Stimulated activated CD8-positive, alpha-beta memory T cell treated with anti-CD3 and anti-CD28 coated beads, Interleukin-2, amount 100 ng/mL, for 1 hour (primary cell): ENCODE measurements at places on chromosomes 7 and 10.

DNA sequence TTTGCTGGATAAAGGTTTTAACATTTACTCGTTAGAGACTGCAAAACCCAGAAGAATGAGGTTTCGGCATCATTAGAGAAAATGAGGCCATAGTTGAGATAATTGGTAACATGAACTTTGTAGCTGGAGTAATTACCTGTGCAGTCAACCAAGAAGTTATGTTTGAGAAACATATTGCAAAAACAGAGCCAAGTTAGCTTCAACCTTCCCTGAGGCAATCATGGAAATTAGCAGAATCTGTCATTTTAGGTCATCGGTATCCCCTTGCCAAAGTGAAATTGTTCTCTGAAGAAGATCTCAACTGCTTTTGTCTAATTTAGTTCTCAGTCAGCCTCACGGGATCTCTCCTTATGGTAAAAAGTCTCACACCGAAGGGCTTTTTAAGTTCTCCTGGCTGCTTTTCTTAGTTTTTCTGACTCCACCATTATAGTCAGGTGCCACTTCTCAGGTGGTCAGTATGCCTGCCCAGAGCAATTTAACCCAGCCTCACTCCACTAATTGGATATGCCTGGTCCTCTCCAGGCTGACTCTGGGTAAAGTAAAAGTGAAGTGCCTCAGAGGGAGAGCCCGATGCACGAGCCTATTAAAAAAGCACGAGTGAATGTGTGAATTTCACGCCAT is 52.5 kb downstream of the NRCAM start:
- DNase-seq, result no peak

GRCh38 chr10:98489561-98490481 is 43.1 kb upstream of the HPS1 start:
- DNase-seq, result no peak

- no peak for DNase-seq
Measured at GRCh38 chr7:69360913-69361312, 237.4 kb upstream of the AUTS2 start.

GRCh38 chr7:27587429-27587828 is 75.3 kb downstream of the HIBADH start:
- no peak for DNase-seq

- DNase-seq, result no peak
Measured at GRCh38 chr10:132722394-132723329, 63.3 kb downstream of the NKX6-2 start.

DNA sequence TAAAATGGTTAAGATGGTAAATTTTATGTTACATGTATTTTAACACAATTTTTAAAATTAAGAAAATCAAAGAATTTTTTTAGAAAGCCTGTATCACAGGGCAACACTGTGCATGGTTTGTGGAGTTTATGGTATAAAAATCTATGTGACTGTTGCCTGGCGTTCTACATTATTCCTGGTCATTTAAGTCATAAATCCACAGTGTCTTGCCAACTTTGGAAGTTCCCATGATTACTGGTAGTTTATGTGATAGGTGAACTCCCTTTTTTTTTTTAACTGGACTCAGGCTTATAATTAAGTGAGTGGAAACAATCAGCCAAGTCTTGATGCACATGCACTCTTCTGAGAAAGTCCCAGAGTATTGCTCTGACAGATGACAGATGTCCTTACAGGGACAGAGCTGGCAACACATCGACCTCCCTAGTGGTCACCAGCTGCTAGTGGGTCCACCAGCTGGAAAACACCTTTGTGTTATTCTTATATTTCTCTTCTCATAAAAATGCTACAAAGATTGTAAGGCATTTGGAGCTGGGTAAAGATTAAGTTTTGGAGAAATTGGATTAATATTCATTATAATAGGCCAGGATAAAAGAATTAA is 8.8 kb upstream of the STN1 start:
- DNase-seq, result no peak

GRCh38 chr7:158975526-158976467 is 119.4 kb downstream of the DYNC2I1 start:
- no peak for DNase-seq

GRCh38 chr7:100486753-100487446 is 3.2 kb downstream of the NYAP1 start:
- DNase-seq, result no peak

- DNase-seq, result no peak
Measured at GRCh38 chr7:154541606-154542005, 461.3 kb downstream of the PAXIP1 start.

DNA sequence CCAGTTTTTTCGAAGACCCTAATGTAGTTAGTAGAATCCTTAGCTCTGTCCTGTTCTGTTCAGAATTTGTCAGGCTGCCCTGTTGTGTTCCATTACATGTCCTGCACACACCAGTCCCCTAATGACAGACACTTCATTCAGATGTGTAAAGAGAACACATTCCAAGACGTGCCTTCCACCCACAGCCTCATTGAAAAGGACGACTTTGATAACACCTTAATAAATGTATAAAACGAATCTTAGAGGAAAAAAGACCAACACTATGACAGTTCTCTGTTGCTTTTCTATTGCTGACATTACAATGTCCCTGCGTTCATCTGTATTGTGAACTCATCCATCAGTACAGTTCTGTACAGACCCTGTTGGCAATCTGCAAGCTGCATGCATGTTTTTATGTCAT is 3.5 kb downstream of the LRRTM3 start:
- no peak for DNase-seq

GRCh38 chr10:36608251-36608650 is 517.1 kb upstream of the ANKRD30A start:
- DNase-seq, result no peak

DNA sequence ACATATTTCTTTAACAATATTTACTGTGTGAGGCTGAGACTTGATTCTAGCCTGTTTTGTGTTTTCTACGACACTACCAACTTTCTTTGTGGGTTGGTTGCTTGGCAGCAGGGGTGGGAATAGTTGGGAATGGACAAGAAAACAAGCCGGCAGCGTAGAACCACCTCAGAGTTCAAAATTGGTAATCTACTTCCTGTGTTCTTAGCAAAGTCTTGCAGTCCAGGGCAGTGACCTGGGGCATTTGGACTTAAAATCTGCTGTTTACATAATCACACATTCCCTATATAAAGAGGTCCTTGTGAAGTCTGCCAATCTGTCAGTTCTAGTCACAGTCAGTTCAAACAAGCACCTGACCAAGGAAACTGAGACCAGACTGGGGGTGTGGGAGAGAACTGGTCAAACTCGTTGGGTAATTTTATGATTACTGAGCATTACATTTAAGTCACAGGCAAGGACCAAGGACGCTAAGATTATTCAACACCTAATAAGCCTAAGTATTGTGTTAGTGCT is 167.9 kb downstream of the CPEB3 start:
- DNase-seq, result no peak

DNA sequence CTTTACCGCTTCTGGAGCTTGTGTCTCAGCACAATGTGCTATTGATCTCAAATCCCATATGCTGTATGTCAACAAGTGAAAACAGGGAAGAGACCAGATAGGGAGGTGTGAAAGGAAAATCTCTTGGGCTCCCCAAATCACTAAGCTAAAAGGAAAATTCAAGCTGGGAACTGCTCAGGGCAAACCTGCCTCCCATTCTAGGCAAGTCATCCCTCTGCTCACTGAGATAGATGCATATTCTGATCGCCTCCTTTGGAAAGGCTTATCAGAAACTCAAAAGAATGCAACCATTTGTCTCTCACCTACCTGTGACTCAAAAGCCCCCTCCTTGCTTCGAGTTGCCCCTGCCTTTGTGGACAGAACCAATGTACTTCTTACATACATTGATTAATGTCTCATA is 161.1 kb upstream of the LYZL1 start:
- DNase-seq, result no peak

GRCh38 chr10:116162851-116163250 is 110.2 kb downstream of the GFRA1 start:
- no peak for DNase-seq

- DNase-seq, result no peak
Measured at GRCh38 chr7:106568002-106568679, 92.8 kb downstream of the CCDC71L start.
